ENCODE measurements at places on chromosomes 5 and 9.

DNA sequence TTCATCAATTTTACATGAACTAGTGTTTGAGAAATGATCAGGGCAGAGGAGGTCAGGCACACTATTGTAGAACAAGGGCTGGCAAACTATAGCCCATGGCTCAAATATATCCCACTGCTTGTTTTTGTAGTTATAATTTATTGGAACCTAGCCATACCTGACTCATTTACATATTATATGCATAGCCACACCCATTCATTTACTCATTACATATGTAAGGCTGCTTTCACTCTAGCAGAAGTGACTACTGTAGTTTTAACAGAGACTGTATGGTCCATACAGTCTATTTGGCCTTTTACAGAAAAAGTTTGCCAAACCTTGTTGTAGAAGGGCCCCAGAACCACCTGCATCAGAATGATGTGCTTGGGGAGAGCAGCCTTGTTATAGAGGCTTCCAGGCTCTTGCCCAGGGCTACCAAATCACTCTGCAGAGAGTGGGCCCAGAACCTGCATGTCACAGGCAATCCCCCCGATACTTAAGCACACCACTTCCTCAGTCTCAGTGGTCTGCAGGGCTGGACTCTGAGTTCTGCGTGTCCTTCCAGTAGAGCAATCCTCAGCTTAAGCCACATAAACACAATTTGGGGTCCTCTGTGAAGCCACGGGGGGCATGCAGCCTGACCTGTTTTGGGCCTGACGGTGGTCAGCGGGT lies 6.7 kb downstream of the ANKS6 start:
- DNase-seq = no peak

DNA sequence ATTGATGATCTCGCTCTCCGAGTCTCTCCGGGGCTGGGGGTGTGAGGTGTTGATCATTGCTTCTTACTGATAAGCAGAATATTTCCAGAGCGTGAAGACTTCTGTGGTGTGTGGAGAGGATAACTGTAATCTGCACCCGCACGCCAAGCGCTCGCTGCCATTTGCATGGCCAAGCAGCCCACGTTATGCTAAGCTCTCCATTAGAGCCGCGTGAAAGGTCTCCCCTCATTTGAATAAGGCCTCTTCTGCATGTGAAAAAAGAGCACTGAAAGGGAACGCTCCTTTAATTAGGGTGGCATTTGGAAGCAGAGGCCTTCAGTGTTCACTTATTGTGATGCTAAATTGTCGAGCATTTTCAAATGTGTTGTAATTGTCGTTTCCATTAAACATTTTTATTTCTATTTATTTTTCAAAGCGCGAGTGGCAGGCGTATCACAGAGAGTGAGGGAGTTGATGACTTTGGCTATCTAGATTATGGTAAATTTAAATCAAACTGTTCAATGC lies 163.6 kb upstream of the IRX2 start:
- no peak for DNase-seq

GRCh38 chr5:173328844-173329490 lies 753 bp upstream of the STC2 start:
- DNase-seq = no peak

DNA sequence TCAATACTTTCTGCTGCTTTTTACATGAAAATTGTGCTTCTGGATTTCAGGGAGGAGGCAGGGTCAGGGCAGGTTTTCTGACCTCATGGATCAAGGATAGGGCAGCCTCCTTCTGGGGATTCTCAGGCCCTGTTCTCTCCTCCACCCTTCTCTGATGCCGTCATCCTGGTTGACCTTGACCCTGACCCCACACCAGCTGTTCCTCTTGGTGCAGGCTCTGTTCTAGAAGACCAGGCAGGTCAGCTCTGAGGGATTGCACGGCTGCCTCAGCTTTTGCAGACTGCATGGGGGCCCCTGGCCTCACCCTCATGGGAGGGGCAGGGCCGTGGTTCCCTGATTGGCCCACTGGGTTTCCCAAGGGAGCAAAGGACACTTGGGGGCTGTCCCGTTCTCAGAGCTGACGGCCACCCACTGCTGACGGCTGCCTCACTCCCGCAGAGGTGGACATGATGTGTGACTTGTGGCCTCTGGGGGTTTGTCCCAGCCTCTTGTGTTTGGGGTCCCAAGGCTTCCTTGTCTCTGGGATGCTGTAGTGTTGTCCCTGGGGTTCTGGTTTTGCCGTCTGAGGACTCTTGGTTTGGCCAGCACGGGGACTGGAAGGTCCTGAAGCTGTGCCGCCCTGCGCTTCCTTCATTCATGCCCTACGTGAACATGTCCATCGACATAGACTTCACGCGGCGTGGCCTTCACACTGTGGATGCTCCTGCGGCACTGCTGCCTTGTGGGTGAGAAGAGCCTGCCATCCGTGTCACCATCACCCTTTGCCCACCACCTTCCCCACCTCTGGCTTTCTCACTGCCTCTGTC lies 34.5 kb downstream of the CEP72 start:
- DNase-seq = peak; percentile 51

DNA sequence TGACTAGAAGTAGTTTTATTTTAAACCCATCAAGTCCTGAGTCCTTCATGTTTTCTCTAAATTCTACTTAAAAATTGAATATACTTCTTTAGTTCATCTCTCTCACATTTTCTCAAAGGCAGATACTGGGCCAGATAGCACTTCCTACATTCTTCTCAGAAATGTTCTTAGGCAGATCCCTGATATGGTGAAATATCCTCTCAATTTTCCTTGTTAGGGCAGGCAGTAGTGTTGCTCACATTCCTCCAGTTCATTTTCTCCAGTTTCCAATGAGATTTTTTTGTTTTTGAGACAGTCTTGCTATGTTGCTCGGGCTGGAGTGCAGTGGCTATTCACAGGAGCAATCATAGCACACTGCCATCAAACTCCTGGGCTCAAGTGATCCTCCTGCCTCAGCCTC lies 5.7 kb downstream of the GCNT1 start:
- no peak for DNase-seq

DNA sequence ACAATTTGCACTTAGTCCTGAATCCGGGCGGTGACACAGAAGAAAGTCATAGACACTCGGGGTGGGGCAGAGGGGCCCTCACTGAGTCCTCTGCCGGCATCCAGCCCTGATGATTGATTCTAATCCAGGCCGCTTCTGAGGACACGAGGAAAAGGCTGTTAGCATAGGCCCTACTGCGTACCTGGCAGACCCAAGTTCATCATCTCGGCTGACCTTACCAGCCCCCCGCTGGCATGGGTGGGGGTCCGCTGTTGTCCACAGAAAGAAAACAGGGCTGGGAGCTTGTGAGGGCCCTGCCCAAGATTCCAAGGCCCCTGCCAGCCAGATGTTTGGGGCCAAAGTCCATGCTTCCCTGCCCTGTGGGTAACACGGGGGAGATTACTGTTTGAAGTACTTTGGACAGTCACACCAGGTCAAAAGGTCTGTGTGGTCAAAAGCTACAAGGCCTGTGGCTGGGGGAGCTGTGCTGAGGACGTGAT lies 24.5 kb downstream of the ERGIC1 start:
- no peak for DNase-seq

GRCh38 chr5:1765141-1765879 lies 34.3 kb downstream of the MRPL36 start:
- DNase-seq = no peak

GRCh38 chr5:173228639-173229381 lies 6.2 kb downstream of the NKX2-5 start:
- DNase-seq = no peak

DNA sequence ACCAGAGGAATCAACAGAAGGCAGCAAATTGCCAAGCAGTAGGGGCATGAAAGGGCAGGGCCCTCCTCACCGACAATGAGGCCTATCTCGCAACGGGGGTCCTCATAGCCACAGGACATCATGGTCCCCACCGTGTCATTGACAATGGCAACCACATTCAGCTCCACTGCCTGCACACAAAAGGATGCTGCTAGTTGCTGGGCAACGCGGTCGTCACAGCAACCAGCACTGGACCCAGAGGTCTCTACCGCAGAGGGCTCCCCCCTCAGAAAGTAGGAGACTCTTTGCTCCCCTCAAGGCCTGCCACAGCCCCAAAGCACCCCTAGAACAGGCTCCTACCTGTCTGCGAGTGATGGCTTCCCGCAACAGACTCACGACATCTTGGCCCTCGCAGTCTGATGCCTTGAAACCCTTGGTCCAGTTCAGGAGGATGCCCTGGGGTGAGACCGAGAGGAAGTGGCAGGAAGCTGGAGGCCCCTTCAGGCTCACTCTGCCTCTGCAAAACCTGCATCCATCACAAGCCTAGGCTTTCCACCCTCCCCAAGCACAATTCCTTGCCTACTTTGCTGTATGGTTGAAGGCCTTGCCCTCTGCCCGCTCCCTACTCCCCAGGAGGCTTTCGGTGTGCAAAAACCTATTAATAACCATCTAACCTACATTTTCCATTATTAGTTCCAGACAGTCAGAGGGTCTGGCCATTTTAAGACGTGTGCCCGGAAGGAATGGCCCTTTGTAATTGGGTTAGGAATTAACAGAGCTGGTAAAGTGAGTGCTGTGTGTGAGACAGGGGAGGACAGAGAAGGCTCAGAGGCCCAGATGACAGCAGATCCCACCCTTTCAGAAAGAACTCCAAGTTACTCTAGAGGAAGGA lies 15.2 kb downstream of the HK3 start:
- peak; percentile 64 for DNase-seq

GRCh38 chr5:60841361-60841760 lies 2.7 kb downstream of the ELOVL7 start:
- DNase-seq = no peak

DNA sequence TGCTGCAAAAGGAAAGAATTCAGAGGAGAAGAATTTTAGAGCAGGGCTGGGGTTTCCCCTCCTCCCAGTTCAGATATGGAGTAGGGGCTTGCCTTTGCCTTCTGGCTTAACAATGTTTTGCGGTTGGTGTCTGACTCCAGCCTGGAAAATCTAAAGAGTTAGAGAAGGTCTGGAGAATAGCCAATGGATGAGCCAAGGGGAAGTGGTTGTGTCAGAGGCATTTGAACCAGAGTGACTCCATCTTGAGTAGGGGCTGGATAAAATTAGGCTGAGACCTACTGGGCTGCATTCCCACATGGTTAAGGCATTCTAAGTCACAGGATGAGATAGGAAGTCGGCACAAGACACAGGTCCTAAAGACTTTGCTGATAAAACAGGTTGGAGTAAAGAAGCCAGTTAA lies 133.7 kb downstream of the DIRAS2 start:
- no peak for DNase-seq

DNA sequence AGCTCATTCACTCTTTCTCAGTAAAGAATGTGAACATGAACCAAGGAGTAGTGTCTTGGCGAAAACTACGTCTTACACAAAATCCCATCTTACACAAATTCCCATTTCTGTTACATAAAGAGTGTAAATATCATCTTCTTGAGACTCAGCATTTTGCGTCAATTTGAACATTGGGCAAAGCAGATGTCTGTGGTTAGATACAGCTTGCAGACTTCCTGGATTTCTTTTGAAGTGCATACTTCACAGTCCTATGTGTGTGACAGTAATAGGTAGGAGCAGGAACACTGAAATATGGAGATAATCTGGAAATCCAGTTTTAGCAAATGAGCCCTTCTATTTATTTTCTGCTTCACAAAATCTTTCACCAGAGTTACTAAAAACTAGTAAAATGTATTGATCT lies 58.8 kb downstream of the C6 start:
- no peak for DNase-seq

DNA sequence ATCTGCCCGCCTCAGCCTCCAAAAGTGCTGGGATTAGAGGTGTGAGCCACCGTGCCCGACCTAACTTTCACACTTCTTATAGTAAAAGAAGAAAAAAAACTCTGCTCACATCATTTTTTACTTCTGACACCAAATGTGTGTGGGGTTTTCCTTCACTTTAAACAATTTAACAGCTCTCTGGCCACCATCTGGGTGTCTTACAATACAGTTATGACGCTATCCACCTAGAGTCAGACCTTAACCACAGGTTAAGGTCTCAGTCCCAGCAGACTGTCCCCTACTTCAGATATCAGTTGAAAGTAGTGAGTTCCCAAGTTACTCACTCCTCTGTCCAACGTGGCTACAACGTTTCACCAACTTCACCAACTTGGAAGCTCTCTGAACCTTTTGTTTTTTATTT lies 15.4 kb upstream of the ATP6V1G1 start:
- DNase-seq = no peak

- no peak for DNase-seq
These were observed 24.1 kb upstream of the CDH6 start for GRCh38 chr5:31169379-31169778.

- no peak for DNase-seq
These were observed 592.1 kb downstream of the TLE4 start for GRCh38 chr9:80163889-80164288.

- no peak for DNase-seq
These were observed 36.5 kb upstream of the SEMA5A start for GRCh38 chr5:9582406-9582805.

- no peak for DNase-seq
These were observed 94.7 kb upstream of the OSMR start for GRCh38 chr5:38751103-38751502.

GRCh38 chr5:55546947-55547346 lies 12.2 kb upstream of the PLPP1 start:
- no peak for DNase-seq

DNA sequence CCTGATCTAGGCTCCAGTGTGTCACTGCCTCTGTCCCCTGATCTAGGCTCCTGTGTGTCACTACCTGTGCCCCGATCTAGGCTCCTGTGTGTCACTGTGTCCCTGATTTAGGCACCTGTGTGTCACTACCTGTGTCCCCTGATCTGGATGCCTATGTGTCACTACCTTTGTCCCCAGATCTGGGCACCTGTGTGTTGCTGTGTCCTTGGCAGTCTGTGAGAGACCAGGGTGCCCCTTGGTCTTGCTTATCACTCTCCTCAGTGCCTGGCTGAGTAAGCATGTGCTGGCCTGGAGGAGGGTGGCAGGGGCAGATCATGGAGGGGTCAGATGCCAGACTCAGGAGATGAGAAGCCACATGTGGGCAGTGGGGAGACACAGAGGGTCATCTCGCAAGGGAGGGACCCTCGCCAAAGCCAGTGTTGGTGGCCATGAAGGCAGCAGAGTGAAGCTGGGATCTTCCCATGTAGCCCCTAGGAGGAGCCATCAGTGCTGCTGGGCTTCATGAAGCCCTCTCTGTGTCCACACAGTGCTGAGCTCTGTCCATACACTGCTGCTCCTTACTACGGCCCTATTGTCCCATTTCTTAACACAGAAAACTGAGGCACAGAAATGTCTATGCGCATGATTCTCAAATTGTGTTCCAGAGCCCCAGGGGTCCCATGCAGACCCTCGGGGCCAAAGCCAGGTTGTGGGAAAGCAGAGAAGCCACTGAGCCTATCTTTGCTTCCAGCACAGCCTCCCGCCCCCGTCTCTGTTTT lies 15.5 kb downstream of the OLFML2A start:
- no peak for DNase-seq

DNA sequence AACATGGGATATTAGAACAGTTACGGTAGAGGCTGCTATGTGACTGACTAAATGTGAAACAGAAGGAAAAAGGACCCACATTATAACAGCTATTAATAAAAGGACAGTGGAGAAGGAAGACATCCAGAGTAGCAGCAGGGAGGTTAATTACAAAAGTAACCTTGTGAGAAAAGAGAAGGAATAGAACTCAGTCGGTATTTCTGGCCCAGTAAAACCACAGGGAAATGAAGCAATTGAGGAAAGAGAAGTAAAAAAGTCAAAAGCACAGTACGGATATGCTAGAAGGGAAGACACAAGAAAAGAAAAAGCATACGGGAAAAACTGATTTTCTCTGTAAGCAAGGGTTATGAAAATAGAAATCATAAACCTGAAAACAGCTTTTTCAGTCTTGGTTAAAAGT lies 164.7 kb downstream of the RFX3 start:
- DNase-seq = no peak

- no peak for DNase-seq
These were observed 39.2 kb downstream of the GPR107 start for GRCh38 chr9:130092910-130093309.

Data from posterior cingulate gyrus (tissue), 11 donors.